ENCODE measurements at places on chromosomes 5 and 9.

DNA sequence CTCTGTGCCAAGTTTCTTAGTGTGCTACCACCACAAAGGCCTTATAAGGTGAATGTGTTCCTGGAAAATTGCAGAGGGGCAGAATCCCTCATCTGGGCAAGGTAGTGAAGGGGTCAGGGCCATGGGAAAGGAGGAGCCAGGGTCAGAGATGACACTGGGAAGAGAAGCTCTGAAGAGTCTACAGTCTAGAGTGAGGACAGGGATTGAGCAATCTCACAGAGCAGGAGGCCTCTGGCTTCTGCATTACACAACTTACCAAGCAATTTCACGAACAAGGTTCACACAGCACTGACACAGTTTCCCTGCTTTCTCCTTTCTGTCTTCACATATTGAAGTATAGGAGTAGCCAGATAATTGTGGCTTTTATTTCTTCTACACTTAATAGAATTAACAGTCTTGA, 24.5 kb upstream of the IDNK start:
- DNase-seq = no peak

DNA sequence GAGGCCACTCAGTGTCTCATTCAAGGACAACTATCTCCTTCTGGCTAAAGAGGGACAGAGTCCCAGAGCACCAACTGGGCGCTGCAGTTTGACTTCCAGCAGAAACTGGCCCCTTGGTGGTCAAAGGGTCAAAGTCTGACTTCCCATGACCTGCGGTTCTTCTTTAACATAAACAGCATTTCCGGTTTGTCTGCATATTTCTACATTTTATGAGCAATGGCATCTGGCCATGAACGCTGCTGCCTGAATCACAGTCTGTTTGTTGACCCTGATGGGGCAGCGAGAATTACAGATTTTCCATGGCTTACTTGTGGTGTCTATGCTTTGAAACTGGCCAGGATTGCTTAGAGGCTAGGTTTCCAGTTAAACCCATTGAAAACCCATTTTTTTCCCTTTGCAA, 1.3 kb downstream of the TNFSF15 start:
- peak; percentile 62 for DNase-seq

DNA sequence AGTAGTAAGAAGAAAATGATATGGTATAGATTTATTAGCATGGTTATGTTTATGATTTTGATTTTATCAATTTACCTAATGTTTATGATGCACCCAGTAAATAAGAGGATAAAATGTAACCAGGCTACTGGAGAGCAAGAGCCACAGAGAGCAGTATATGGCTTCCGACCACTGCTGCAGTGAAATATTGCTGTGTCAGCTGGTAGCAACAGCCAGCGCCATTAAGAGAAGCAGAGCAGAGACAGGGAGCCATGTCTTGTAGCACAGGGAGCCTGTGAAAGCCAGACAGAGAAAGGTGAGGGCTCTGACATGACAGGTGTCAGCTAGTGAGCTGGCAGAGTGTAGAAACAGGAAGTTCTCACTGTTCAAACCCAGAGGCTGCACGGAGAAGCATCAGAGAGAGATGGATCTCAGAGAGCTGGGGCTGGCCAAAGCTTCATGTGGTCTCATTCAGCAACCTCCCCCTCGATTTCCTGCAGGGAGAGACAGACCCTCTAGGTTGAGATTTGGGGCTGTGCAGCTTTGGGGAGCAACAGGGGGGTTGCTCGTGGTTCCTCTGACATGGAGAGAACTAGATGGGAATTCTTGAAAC, 202.1 kb downstream of the MED10 start:
- no peak for DNase-seq

- DNase-seq = no peak
These were observed 68.1 kb upstream of the RNF130 start for GRCh38 chr5:180139731-180140055.

DNA sequence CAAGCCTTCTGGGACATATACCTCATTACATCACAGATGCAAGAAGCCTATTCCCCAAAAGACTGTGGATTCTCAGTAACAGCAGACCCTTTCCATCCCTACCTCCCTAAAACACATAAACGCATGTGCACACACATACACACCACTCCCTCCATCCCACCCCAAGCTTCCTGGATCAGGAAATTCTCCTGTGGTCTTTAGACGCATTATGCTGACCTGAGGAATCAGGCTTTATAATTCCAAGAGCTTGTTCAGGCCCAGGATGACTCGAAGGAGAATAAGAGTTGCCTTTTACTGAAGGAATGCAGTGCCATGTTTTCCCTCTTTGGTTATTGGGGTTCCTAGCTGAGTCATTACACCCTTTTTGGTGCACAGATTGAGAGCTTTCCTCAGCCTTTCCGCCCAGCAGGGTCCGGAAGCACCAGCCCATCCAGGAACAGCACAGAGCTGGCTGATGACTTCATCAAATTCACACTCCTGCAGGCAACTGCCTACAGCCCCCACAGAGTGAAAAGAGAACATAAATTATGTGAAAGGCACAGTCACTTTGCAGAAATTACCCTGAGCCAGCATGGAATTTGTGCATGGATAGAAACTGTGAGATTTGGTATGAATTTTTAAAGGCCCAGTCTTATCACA, 385.0 kb upstream of the TRPC7 start:
- DNase-seq = no peak

- no peak for DNase-seq
These were observed 26.3 kb downstream of the SPZ1 start for GRCh38 chr5:80346055-80346454.

DNA sequence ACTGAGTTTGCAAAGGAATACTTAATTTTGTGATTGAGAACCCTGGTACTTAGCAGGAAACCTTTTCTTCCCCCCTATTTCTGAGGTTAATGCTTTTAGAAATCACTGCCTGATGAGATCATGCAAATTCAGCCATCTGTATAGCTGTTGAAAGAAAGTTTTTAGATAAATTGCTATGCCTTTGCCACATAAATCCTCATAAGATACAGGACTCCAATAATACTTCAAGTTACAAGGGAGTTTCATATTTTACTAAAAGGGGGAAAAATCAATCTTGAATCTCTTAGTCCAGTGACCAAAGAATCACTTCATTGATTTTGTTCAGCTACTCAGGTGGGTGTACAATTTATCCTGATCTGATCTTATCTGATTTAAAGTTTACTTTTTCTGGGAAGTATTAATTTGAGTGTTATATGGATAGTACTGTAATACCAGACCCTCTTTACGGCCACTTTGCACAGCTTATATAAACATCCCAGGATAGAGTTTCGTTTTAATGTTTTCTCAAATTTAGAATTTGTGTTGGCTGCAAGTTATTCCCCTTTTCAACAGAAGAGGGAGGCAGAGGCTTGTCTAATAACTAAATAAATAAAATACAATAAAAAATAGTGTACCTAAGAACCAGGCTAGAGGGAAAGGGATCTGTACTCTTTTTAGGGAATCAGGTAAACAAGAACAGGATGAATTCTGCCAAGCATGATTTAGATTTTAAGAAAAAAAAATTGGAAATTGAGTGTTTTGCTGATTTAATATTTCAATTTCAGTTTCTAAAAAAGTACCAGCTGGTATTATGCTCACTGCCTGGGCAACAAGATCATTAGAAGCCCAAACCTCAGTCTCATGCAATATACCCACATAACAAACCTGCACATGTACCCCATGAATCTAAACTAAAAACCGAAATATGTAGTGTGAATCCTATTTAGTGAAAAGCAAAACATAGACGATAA, 69.1 kb downstream of the PSAT1 start:
- DNase-seq = no peak

DNA sequence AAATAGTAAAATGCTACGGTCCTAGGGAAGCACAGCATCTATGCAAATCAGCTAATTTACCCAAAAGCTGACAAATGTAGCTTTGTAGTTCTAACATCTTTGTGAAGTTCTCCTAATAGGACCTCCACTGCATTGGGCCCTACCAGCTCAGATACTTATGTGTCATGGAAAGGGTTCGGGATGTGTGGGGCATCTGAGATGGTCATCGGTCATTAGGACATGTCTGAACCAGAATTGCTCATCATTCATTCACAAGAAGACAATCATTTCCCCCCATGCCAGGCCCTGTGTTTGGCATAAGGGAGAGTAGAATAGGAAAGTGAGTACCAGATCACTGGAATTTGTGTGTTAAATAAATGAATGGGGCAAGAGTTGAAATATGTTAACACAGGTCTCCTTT, 35.7 kb downstream of the PWWP2A start:
- peak; percentile 7 for DNase-seq

- DNase-seq = no peak
These were observed 60.4 kb downstream of the RAPGEF1 start for GRCh38 chr9:131679261-131680020.

DNA sequence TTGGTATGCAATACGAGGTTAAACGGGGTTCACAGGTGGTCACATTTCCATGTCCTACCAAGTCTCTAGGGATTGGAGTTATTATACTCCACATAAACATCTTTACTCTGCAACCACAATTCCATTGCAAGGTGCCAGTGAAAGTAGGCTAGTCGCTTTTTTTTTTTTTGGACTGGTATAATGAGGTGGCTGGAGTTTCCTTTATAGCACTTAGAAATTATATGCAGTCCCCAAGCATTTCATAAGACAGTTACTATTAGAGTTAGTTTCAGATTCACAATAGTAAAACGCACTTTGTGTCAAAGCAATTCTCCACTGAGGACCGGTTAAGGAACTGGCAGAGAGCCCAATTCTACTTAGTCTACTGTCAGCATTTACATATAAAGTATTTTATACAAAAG, 1.4 kb downstream of the MEF2C start:
- DNase-seq = no peak

- DNase-seq = no peak
These were observed 56.2 kb upstream of the SLC2A8 start for GRCh38 chr9:127340721-127341120.

GRCh38 chr9:123251741-123252140, 16.6 kb downstream of the STRBP start:
- no peak for DNase-seq

- no peak for DNase-seq
These were observed 12.2 kb downstream of the GPR150 start for GRCh38 chr5:95631991-95632675.

DNA sequence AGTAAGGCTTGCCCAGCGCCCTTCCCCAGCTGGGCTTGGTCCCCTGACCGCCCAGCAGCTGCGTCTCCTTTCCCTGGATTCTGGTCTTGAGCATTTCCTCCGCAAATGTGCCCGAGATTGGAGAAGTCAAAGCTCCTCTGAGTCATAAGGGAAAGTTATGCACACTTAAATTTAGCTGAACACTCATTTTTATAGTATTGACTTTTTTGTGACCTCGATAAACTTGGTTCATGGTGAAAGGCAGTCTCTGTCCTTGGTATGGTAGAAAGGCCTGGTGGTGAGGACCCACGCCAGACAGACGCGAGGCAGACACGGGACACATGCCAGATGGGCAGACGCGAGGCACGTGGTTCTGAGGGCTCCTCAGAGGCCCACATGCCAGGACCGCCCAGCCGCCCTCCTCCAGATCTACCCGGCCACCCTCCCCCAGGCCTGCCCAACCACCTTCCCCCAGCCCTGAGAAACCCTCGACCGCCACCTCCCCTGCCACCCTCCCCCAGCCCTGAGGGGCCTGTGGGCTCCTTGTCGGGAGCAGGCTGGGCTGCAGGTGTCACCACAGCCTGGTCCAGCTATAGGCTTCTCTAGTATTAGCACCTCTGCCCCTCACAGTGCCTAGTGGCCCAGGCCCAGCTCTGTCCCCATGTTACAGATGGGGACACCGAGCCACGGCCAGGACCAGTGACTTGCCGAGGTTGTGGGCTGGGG, 60.9 kb upstream of the CACNA1B start:
- DNase-seq = no peak

Data from HS-27A (cell line).